ENCODE measurements at places on chromosomes 5 and 9.

DNA sequence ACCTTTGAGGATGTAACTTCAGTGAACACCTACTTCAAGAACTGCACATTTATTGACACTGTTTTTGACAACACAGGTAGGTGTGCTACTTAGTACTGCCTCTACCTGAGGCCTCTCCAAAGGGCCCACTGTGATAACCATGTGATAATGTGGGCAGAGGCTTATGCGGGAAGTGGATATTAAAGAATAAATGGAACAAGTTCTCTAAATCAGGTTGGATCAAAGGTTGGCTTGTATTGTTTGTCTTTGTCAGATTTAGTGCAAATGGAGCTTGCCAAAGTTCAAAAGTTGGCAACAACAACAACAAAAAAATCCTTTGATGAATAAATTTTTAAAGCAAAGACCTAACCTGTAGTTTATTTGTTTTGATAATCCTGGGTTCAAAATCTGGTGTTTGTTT lies 104.2 kb upstream of the IQGAP2 start:
- no peak for DNase-seq

DNA sequence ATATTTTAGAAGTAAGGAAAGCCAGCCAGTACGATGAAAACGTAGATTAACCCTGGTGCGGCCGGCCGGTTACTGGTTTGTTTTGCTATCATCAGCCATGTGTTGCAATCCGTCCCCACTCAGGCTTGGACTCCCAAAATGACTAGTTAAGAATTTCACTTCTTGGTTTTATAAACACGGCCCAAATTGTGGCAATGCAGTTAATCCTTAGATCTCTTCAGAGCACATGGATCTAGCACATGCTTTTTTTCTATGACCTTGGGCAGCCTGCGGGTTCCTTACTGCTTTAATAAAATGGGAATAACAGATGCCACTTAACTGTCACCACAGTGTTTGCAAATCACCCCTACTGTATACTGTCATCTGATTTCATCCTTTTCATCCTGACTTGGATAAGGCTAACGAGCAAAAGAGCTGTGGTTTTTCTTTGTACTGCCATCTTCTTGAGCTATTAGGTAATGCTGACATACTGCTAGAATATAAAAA lies 1.5 kb downstream of the NDFIP1 start:
- peak; percentile 49 for DNase-seq

- peak; percentile 62 for DNase-seq
These were observed 60.2 kb downstream of the WNK2 start for GRCh38 chr9:93244101-93244500.

GRCh38 chr5:138180183-138180782 lies 1.4 kb downstream of the KIF20A start:
- DNase-seq, result peak; percentile 87

GRCh38 chr5:80231693-80232092 lies 24.2 kb downstream of the SERINC5 start:
- DNase-seq, result no peak

DNA sequence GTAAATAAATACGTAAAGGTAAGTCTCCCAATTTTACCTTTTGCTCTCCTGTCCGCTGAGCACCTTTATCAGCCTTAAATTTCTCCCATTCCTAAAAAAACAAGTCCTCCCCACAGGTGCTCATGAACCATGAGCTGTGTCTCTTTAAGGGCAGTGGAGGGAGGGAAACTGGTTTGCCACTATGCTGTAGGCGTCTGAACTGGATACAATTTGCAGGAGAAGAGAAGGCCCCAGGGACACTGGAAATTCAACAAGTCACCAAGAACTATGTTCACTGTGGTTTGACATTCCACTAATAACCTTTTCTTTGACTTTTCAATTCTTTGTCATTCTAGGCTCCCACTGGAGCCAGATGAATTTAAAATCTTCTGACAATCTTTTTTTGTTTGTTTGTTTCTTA lies 72.2 kb downstream of the LHFPL2 start:
- no peak for DNase-seq
